ENCODE measurements at places on chromosomes 4 and X.

GRCh38 chr4:126794363-126794762 lies 838.4 kb upstream of the INTU start:
- no peak for DNase-seq

DNA sequence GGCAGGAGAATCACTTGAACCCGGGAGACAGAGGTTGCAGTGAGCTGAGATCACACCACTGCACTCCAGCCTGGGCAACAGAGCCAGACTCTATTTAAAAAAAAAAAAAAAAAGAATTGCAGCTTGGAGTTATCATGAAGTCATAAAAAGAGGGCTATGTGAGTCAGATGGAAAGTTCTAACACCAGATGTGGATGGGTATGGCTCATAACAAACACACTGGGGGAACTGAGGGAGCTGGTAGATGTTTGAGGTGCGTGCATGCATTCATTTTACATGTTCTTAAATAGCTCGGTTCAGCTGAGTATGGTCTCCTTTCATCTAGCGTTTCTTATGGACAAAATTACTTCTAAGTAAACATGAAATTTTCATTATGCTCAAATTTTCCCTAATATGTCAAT lies 11.7 kb downstream of the TRMT2B start:
- DNase-seq = no peak

DNA sequence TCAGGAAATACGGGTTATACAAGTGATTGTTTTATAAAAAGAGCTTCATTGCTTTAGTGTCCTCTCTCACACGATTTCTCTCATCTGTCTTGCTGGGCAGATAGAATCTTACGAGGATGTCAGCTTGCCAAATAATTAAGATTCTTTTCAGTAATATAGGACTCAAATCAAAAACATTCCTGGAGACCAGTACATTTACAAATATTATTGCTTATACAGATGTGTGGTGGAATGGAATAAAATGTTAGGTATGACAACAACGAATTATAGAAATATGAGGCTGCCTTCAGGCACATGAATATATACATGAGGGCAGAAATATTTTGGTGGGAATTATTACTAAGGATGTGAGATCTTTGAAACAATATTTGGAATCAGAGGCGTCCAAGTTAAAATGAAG lies 88.9 kb downstream of the GC start:
- no peak for DNase-seq

DNA sequence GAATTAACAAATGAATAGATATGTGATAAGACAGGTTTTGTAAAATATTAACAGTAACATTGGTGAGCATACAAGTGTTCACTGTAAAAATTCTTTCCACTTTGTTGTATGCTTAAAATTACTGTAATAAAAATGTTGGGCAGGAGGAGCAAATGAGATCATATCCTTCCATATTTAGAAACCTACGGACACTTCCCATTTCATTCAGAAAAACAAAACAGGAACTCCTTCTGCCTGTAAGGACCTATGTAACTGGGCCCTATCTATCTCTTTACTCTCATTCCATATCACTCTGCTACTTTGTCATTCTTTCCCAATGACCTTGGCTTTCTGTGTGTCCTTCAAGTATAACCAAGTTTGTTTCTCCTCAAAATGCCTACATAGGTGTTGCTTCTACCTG lies 53.7 kb upstream of the SLC39A8 start:
- no peak for DNase-seq
